ENCODE measurements at places on chromosomes 2 and 18. TPM values are rescaled to one million over a fixed set of nuclear protein-coding genes. Genes with fewer than 3 reads are reported as not detected.

DNA sequence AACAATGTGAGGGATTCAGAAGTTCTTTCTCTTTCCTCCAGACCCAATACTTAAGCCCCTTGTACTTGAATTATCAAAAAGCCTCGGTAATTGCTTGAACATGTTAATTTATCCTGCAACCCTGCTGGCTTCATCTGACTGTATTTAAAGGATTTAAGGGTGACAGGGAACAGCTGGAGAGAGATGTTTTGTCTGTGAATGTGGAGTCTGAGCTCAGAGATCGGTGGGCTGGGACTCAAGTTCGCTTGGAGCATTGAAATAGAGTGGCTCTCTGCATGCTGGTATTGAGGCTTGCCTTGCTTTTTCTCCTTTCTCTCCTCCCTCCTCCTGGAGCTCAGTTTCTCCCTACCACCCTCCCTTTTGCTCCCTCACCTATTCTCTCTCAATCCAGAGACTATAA is 73.6 kb downstream of the BOD1L2 start:
- DNase-seq: no peak

DNA sequence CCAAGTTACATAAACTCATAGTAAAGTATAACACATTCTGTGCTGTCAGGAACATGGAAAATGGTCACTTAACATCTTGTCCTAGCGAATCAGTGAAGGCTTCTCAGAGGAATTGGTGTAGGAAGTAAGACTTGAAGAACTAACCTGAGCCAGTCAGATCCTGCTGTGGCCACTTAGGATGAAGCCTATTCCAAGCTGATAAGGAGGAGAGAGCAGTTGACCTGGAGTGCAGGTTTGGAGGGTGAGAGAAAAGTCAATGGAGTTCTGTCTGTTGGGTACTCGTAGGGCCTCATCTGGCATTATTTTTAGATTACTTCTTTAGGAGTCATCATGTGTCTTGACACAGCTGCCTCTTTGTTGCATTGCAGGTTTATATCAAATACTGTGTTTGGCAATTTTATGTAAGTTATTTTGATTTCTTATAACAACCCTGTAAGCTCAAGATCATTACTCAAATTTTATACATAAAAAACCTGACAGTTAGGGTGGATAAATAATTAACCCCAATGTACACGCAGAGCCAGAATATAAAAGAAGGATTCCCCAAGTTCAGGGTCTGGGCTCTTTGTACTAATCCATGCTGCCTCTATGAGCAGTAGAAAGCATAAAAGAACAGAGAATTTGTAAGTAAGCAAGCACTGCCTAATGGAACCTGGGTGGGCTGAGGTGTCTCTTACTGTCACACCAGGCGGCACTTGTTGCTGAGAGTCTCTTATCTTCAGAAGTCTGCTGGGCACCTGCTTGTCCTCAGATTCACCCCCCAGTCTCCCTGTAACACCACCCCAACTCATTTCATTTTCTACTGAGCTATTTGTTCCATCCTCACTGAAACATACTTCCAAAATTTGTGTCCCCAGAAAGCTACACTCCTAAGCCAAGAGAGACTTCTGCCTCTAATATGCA is 252.1 kb upstream of the NT5C1B start:
- no peak for DNase-seq

DNA sequence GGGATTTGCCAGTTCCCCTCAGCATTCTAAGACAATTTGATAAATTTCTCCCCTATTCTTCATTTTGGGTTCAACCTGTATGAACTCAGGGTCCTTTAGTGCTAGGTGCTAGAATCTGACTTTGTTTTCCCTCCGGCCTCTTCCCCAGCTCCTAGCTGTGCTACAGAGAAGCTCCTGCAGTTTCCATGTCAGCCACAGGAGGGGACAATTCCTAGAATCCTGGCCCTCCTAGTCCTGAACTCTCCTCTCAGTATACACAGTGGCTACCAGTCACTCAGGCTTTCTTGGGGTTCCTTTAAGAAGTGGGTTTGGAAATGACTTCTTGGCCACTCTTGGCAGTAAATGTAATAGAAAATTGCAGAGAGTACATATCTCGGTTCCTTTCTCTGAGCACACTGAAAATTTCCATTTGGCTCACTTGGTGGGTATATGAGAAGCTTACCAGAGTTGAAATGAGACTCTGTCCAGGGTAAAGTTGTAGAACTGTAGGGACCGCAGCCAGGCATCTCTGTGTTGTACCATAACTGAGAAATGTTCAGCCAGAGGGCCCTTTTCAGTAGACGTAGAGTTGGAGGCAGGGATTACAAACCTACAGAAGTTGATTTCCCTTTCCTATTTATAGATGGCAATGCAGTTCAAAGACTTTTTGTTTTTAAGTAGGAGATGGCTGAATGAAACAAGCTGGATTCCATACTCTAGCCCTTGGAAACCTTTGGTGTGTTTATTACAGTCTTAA is 5.0 kb upstream of the CHST10 start:
- DNase-seq: peak; percentile 39

GRCh38 chr18:21489119-21489750 is 111.3 kb downstream of the ESCO1 start:
- DNase-seq: peak; percentile 33

GRCh38 chr2:176111309-176111663 is 4.2 kb downstream of the HOXD11 start:
- no peak for DNase-seq

The ELOA2 gene
- total RNA-seq: not detected

- peak; percentile 52 for DNase-seq
Measured at GRCh38 chr2:160156665-160157064, 43.4 kb downstream of the ITGB6 start.

- DNase-seq: no peak
Measured at GRCh38 chr2:227472265-227473121, 537 bp downstream of the AGFG1 start.

DNA sequence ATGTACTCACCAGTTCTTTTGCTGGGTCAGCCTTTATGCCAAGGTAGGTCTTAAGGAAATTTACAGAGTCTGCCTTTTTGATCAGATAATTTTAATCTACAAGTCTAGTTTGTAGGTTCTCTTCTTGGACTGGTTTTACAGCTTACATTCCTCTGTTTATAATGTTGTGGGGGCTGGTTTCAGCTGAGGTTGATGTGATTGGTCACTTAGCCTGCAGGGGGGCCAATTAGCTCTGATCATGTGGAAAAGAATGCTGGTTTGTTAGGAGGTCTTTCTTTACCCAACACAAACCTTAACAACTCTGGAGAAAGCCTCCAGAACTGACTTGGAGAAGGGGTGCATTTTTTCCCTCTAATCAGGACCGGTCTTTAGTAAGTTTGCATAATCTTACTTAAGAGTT is at the start of gene KCNJ13:
KCNJ13 (minus strand) TSS at position 131 of the 400 bp plus-strand sequence. CDS start 5,203 bp downstream, outside the sequence.
- no peak for DNase-seq

- DNase-seq: no peak
Measured at GRCh38 chr18:71403501-71403900, 1114.7 kb downstream of the SOCS6 start.

DNA sequence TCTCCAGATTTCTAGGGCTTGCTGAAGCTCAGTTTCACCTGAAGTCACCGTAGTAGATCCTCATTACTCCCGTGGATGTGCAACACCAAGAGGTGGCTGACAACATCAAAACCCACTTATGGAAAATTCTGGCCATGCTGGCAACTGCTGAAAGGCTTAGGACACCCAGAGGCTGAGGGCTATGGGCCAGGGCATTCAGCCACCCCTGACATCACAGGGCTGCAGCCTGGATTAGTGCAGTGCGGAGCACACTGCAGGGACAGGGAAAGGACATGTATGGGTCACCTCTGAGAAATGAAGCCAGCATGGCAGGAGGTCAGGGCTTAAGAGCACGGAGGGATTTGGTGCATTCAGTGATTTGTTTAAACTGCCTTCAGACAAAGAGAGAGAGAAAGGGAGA is 300.6 kb downstream of the TDRD15 start:
- no peak for DNase-seq

DNA sequence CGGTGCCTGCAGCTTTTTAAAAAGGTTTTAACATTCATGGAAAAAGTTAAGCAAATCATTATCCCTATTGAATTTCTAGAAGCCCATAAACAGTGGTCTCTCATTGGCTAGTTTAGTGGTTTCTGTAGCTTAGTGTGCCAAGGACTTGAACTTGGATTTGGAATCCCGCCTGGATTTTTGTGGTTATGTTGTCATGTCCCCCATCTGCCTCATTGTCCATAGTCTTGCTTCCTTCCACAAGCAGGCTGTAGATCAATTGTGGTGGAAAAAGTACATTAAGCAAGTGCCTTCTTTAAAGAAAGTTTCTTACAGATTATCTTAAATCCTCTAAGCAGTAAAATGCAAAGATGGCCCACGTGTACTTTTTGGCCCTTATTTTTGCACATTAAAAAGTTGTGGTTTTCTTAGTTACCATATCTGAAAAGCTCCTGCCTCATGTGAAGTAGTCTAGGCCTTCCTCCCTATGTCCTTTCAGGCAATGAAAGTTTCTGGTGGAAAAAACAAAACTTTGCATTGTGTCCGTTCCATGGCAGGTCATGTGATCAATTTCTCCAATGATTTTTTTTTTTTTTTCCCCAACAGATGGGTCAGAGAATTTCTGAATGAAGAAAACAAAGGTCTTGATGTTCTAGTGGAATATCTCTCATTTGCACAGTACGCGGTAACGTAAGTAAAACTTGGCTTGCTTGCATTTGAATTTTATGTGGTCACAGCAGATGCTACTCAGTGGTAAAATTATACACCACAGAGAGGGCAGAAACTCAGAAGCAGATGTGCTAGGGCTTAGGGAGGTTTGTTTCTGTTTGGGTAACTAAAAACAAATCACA is 158.9 kb downstream of the PRPF40A start:
- DNase-seq: peak; percentile 77

All from HFFc6 (cell line).